NCI-H1092 (cell line): ENCODE measurements at places on chromosomes 1 and 21.
A peak's percentile ranks its signal among the peaks of the same experiment; 100 is the strongest.

DNA sequence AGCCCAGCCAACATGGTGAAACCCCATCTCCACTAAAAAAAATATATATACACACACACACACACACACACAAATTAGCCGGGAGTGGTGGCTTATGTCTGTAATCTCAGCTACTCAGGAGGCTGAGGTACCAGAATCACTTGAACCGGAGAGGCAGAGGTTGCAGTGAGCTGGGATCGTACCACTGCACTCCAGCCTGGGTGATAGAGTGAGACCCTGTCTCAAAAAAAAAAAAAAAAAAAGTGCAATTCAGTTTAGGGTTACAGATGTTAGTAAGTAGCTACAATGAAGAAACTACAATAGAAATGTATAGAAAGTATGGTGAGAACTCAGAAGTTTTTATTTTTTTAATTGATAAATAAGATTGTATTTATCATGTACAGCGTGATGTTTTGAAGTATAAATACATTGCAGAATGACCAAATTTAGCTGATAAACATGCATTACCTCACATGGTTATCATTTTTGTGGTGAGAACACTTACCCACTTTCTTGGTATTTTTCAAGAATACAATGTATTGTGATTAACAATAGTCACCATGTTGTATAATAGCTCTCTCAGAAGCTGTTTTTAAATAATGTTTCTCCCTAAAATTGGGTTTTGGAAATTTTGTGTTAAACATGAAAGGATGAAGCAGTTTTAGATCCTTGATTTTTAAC, 17.9 kb downstream of the KDM1A start:
- no peak for DNase-seq

GRCh38 chr1:30879940-30880677, 28.4 kb downstream of the SDC3 start:
- peak; percentile 24 for DNase-seq

DNA sequence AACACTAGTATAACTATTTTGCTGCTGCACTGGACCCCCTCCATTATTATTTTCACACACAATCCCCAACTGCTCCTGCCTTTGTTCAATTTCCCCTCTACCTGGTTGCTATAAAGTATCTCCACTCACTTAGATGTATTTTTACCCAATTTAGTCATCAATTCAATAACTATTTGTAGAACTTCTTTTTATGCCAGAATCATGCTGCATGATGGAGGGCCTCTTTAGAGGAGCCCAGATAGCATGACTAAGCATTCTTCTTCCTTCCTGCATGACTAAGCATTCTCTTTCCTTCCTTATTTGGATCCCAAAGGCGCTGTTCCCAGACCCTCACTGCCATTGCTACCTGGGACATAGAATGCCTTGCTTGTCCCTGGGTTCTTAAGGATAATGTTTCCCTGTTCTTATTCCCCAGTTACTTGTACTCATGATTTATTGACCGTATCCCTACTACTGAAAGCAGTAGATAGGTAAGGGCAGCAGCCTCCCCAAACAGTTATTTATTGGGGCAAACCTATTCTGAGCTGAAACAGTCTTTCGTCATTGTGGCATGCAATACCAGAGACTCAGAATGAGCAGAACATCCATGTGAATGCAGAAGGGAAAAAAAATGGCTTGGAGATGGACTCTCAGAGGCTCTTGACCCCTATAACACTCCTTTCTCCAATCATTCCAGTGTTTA, 89.3 kb upstream of the AKT3 start:
- DNase-seq = no peak

GRCh38 chr1:1349256-1350012, at the start of gene DVL1:
Gene DVL1 (minus strand): TSS chr1:1349418. CDS start chr1:1349065, 353 bp downstream.
- peak; percentile 32 for DNase-seq

- DNase-seq = no peak
Measured at GRCh38 chr1:202038688-202039346, 28.4 kb downstream of the ELF3 start.

GRCh38 chr1:200729863-200730262, 8.8 kb upstream of the CAMSAP2 start:
- no peak for DNase-seq

GRCh38 chr1:59514061-59514909, 217.4 kb downstream of the FGGY start:
- DNase-seq = no peak

- DNase-seq = no peak
Measured at GRCh38 chr1:223401873-223402789, 8.9 kb downstream of the CCDC185 start.

DNA sequence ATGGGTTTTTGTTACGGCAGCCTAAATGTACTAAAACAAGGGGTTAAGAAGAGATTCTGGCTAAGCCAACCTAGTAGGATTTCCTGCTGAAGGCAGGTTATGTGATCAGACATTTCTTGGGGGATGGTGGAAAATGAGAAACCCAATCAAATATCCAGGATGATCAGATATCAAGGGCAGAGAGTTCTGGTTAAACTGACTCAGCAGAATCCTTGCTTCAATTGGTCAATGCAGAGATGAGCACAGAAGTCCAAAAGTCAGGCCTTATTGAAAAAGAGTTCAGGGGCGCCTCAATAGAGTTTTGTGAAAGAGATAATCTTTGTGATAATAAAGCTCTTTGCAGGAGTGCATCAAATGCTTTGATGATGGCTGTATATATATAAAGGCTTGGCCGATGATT, 237.1 kb downstream of the AMY1C start:
- DNase-seq = no peak

DNA sequence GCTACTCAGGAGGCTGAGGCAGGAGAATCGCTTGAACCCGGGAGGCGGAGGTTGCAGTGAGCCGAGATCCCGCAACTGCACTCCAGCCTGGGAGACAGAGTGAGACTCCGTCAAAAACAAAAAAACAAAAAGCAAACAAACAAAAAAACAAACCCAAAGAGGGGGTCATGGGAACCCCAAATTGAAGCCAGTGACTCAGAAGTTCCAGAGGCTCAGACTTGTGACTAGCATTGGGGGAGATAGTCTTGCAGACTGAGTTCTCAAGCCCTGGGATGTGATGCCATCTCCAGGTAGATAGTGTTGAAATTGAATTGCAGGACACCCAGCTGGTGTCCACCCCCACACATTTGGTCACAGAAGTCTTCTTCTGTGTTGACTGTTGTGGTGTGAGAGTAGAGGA, 24.9 kb upstream of the ENO1 start:
- no peak for DNase-seq

DNA sequence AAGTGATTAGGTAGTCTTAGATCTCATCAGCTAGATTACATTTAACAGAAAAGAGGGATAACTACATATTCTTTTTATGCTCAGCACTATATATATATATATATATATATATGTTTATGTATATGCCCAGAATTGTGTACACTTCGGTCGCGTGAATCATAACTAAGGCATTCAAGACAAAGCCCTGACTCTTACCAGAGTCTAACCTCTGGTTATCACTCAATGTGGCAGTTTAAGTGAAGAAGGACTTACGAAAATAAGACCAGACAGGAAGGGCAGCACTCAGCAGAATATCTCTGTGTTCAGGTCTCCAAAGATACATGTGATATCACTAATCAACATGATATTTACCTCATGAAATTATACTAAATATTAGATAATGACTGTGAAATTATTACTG, 1326.7 kb downstream of the MRPL39 start:
- no peak for DNase-seq

DNA sequence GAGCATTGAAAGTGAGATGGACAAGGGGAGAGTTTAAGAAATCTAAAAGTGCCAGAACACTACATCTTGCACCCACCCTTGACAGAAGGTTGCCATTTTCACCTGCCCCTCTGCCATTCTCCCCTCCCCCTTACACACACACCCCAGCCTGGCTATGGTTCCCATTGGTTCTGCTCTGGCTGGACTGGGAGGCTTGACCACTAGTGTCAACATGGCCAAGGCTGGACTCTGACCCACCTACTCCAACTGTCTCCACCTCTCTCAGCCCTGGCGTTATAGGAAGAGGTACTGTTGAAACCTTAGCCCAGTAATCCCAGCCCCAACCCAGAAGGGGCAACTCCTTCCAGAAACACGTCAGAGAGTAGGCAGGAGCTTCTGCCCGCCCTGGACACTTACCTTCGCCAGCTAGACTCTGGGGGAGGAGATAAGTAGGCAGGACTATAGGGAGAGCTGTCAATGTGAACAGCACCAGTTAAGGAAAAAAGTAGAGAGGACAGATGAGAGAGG, 4.5 kb downstream of the CRTC2 start:
- no peak for DNase-seq

- DNase-seq = no peak
Measured at GRCh38 chr1:214727274-214727673, 124.3 kb downstream of the CENPF start.

DNA sequence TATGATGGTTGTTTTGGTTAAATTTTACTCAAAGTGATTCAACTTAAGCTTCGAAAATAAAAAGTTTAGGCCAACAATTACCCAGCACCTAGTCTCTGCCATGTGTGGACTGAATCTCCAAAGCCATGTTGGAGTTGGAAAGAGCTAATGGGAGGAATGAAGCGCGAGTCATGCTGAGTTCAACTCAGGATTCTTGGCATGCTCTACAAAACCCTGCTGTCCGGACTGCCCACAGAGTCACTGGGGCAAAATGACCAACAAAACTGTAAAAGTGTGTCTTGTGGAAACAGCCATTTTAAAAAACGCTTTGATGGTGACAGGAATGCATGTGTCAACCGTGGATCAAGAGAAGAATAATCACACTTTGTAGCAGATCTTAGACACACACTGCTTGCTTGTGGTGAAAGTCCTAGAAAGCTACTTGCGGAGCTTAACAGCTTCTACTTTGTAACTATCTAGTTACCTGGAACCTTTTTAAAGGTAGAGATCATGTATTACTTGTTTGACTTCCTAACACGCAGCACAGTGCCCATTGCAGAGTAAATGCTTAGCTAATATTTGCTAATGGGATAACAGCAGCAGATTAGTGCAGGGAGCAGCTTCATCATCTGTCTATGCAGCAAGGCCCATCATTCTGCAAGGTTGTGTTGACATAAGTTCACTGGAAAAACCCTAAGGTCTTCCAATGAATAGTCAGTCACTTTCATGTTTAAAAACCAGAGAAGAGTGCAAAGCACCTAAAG, 7.0 kb upstream of the GBP6 start:
- no peak for DNase-seq

- DNase-seq = no peak
Measured at GRCh38 chr1:200891774-200892157, 2.9 kb upstream of the INAVA start.

DNA sequence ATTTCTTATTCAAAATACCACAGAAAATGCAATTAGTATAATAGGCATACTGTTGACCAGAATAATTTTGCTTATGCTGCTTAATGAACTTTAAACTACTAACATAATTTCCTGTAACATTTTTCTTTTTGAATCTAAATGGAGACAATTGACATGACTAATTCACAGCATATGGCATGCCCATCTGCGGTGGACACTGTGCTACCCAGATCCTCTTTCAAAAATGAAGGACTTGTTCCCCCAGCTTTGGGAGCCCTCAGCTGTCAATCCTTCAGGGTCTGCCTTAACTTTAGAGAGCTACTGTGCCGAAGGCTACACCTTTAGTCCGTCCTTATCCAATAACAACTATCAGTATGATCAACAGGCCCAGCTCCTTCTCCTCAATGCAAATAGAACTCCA, 789.0 kb downstream of the PLA2G4A start:
- DNase-seq = no peak

DNA sequence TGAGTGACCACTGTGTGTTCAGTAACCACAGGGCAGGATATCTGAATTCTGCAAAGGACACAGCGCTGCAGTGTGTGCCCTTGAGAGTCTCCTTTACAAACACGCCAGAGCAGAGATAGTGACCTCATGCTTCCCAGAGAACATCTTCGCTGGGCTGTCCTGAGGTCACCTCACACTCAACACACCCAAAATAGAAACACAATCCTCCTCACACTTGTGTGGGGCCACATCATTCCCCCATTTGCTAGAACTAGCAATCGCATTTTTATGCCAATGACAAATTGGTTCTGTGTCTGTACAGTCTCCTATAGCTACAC, 140.1 kb upstream of the NRIP1 start:
- DNase-seq = no peak

DNA sequence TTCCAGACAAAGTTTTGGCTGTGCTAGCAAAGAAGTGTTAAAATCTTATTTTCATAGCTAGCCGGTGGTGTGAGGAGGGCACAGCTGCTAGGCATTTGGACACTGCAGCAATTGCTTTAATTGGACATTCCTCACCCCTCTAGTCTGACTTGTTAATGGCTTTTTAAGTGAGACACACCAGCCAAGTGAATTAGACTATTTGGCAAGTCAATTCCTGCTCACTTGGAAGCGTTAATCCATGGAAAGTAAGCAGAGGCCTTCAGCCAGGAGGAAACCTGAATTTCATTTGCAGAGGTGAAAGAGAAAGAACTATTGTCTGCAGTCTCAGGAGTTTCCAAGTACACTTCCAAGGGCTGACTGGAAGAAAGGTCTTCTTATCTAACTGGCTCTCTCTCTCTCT, 175.7 kb downstream of the ST6GALNAC3 start:
- DNase-seq = no peak

DNA sequence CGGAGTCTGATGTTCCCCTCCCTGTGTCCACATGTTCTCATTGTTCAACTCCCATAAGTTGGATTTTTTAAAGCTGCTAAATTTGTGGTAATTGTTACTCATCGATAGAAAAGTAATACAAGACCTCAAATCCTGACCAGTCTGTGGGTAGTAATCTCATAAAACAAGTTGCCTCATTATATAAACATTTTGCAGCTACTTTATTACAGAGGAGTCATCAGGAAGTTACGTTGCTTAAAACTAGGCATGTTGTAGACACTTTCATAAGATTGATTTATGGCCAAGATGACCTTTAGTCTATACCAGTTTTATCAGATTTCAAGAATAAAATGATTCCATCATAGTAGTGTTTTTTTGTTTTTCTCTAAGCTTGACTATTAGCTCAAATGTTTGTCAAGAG, 208.8 kb downstream of the GIPC2 start:
- DNase-seq = no peak

- no peak for DNase-seq
Measured at GRCh38 chr21:34311561-34312330, 52.1 kb upstream of the KCNE2 start.

- no peak for DNase-seq
Measured at GRCh38 chr1:51002516-51002915, 32.5 kb downstream of the CDKN2C start.
